H54 (cell line): ENCODE measurements at places on chromosomes 7 and 10.

GRCh38 chr7:42210333-42210732, 26.7 kb downstream of the GLI3 start:
- DNase-seq: no peak

DNA sequence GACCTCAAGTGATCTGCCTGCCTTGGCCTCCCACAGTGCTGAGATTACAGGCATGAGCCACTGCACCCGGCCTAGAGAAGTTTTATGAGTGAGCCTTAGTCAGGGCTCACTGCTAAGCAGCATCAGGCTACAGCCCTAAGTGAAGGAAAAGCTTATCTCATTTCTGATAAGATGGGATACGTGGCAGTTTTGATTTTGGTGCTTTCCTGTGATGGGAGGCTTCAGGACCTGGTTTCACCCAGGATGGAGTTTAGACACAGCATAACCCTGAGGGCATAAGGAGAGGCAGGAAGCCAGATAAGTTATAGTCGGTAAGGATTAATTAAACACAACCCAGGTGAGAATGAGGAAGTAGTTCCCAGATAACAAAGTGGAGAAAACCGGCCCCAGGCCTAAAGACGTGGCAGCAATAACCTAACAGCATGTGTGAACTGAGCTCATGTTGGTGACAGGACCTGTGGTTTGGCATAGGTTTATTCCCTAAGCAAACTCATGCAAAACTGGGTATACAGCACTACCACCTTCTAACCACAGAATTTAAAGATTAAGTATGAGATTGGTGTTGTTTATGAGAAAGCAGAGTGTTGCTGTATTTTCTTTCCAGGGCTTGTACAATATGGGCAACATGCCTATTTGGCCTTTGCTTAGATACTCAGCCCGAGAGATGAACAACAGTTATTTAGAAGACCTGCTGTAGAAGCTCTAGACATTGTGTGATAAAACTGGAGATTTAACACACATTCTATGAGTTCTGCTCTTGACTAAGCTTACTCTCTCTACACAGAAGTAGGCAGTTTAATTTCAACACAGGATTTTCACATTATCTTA, 119.4 kb downstream of the COL28A1 start:
- DNase-seq: no peak

- DNase-seq: peak; percentile 61
Observed at GRCh38 chr7:98354511-98355249, 46.2 kb downstream of the BAIAP2L1 start.

DNA sequence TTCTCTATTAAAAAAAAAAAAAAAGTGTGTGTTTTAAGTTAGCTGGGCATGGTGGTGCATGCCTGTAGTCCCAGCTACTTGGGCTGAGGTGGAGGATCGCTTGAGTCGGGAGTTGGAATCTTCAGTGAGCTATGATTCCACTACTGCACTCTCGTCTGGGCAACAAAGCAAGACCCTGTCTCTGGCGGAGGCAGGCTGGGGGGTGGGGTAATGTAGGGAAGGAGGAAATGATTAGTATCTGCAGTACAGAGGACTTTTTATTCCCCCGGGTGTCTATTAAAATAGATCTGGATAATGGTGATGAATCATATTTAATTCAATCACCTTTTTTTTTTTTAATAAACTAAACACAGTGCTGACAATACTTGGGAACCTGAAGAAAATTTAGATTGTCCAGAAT, 6.5 kb downstream of the CBX3 start:
- no peak for DNase-seq

GRCh38 chr7:55030314-55030713, 11.5 kb downstream of the EGFR start:
- no peak for DNase-seq

DNA sequence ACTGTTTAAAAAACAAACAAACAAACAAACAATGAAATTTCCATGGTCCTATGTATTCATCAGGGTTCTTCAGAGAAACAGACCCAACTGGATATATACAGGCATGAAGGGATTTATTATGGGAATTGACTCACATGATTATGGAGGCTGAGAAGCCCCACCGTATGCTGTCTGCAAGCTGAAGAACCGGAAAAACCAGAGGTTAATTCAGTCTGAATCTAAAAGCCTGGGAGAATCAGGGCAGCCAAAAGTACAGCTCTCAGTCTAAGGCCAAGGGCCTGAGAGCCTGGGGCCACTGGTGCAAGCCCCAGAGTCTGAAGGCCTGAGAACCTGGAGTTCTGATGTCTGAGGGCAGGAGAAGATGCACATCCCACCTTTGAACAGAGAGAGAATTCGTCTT, 163.5 kb downstream of the MDFIC start:
- DNase-seq: no peak

- no peak for DNase-seq
Observed at GRCh38 chr7:91537260-91538152, 273.3 kb downstream of the FZD1 start.

- no peak for DNase-seq
Observed at GRCh38 chr7:23345601-23346000, 46.5 kb downstream of the MALSU1 start.

DNA sequence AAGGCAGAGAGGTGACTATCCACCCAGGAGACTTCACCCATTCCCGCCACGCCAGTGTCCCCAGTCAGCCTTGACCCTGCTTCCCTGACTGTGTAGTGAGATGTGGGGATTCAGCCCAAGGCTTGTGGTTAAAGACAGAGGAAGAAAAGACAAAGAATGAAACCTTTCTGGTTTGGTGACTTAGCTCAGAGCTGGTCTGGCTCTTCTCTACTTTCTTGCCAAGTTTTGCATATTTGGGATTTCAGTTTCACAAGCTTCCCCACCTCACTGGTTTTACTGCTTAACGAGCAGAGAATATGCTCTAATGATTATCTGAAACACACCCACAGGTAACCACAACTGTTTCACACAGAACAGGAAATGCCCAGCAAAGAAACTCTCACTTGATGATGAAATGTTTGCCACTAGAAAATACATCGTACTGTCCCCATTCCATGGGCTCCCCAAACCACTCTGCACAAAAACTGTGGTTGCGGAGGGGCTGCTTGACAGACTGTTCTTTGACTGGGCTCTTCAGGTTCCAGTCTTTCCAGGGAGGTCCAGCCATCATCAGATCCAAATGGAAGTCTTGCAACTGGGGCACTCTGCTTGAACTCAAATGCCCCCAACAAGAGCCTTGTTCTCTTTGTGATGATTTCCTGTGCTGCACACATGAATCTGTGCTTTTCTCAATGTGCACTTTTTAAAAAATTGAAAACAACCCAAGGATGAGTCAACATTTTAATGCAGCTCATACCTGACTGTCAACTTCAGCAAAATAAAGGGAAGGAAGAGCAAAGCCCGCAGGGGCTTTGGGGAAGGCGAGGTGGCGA, 95.5 kb downstream of the CTBP2 start:
- DNase-seq: no peak

DNA sequence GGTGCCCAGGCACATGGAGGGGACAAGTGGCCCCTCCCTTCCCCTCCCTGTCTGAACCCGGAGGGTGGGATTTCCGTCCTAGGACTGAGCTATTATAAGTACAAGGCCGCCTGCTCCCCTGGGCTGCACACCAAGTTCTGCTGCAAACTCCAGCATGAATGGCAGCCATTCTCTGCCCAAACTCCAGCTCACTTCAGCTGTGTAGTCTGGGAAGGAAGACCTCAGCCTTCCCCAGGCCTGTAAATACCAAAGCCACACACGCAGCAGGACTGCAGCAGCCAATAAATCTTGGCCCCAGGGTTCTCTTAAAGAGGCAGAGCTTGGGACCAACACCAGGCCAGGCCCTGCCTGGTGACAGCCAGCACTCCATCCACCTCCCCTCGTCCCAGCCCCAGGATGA, 291.3 kb upstream of the ZMIZ1 start:
- peak; percentile 56 for DNase-seq

DNA sequence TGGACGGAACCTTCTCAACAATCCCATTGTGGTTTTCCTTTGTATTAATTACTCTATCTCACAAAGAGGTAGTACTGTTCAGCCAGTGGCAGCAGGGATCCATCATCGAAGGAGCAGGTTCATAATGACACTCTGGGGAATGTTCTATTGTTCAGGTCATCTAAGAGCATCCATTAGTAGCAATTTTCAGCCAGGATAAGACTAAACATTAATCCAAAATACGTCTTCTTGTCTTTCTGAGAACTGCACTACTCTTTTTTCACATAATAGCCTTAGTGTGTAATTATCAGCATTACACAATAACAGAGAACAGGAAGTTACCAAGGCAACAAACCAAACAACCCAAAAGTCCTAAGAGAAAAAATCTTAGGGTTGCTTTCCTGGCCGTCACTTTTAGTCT, 259.5 kb upstream of the VWC2 start:
- DNase-seq: no peak

- no peak for DNase-seq
Observed at GRCh38 chr7:52501696-52502095, 533.7 kb upstream of the POM121L12 start.

- no peak for DNase-seq
Observed at GRCh38 chr7:100640517-100641440, 573 bp downstream of the TFR2 start.

GRCh38 chr7:120793213-120793936, 64.6 kb downstream of the TSPAN12 start:
- no peak for DNase-seq

DNA sequence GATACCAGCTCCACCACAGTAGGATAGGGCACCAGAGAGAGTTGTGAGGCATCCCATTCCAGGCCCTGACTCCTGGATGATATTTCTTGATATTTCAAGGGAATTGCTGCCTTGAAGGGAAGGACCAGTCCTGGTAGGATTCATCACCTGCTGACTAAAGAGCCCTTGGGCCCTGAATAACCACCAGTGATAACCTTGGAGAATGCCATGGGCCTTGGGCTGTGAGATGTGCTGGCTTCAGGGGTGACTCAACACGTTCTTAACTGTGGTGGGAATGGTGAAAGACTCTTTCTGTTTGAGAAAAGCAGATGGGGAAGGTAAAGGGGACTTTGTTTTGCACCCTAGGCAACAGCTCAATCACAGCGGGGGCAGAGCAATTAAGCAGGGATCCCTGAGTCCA, 21.4 kb upstream of the ASZ1 start:
- no peak for DNase-seq

DNA sequence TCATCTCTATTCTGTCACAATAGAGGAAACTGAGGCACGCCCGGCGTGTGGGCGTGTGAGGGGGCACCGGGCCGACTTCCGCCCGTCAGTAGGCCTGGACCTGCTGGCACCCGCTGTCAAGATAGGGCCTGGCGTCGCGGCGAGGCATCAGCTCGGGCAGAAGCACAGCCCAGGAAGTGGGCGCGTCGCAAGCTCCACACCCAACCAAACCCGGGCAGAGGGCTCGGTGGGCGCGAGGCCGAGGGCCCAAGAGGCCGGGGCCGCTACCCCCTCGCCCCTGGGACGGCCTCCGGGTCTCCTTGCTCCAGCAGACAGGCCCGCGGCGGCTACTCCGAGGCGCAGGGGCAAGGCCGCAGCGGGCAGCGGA, 91.2 kb downstream of the SPAG6 start:
- no peak for DNase-seq

GRCh38 chr10:88108115-88108610, 244.7 kb downstream of the PTEN start:
- DNase-seq: no peak

DNA sequence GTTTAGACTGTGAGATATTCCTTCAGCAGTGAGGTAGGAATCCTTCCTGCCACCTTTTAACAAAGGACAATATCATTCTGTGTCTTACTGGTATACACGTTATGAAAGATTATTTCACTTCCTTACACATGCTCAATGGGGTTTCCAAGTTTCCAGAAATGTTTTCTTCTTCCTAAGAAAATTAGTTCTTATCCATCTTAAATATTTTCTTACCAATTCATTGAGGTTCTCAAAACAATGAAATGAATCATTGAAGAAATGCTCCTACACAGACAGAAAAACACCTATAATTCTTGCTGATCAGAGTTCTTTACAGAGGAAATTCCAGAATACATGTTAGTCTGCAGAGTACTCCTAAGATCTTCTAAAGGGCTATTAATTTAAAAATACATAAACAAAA, 51.4 kb upstream of the SEC61G start:
- DNase-seq: no peak
